ENCODE measurements at places on chromosomes 16 and 17.

DNA sequence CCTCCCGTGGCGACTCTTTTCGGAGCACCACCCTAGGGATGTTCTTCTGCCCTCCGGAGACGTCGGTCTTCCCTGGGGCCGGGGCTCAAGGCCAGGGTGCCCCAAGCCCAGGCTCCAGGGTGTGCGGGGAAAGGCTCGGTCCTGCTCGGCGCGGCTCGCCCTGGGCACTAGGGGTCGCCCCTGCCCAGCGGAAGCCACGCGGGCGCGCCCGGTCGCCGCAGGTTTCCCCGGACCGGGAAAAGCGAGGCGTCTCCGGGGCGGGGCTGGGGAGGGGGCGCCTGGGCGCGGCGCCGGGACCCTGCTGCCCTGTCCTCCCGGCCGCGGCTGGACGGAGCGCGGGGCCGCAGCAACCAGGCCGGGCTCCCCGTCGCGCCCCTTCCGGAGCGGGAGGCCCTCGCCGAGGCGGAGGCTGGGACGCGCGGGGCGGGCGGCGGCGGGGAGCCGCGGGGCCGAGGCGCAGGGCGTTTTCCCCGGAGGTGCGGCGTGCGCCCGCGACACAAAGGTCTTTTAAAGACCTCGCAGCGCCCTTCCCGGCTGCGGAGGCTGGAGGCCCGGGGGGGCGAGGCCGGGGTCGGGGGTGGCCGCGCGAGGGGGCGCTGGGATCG is 76.4 kb downstream of the MRC2 start:
- DNase-seq: peak; percentile 60

DNA sequence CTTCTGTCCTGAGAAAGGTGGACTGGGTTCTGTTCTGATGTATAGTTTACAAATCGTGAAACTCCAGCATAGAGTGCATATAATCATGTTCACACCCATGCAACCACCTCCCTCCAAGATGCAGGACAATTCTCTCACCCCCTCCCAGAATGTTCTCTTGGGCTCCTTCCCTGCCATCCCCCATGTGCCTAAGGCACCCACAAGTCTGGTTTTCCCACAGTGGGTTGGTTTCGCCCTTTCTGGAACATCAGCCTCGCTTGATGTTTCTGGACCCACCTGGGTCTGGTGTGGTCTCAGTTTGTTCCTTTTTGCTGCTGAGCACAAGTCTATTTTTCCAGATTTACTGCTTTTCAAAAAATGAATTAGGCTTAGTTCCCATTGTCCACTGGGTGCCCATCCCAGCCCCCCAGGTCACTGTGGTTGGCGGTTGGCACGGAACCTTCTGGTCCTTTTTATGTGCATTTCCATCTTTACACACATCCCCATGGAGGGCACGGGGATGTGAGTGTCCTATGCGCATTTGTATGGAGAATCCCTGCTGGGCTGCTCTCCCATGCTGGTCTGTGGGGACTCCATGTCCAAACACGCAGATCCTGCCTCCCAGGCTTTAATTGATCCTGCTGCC is 19.0 kb downstream of the MAP2K3 start:
- DNase-seq: no peak

DNA sequence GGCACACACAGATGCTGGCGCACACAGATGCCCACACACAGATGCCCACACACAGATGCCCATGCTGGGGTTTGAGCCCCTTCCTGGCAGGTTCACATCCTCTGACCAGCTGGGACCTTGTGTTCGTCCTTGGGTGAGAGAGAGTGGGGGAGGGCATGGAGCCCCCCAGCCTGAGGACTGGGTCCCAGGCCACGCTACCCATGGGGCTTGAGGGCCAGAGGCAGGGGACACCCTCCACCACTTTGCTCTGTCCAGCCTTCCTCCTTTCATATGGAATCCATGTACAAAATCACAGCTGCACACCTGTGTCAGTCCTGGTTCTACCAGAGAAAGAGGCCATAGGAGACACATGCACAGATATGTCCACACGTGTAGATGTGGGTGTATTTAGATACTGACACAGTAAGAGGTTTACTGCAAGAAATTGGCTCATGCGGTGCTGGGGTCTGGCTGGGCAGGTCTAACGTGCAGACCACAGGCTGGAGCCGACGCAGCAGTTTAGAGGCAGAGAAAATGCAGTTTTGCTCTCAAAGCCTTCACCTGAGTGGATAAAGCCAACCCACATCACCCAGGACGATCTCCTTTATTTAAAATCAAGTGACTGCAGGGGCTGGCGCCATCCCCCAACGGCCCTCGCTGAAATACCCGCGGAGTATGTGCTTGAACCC is 10.8 kb downstream of the SLC22A31 start:
- no peak for DNase-seq

DNA sequence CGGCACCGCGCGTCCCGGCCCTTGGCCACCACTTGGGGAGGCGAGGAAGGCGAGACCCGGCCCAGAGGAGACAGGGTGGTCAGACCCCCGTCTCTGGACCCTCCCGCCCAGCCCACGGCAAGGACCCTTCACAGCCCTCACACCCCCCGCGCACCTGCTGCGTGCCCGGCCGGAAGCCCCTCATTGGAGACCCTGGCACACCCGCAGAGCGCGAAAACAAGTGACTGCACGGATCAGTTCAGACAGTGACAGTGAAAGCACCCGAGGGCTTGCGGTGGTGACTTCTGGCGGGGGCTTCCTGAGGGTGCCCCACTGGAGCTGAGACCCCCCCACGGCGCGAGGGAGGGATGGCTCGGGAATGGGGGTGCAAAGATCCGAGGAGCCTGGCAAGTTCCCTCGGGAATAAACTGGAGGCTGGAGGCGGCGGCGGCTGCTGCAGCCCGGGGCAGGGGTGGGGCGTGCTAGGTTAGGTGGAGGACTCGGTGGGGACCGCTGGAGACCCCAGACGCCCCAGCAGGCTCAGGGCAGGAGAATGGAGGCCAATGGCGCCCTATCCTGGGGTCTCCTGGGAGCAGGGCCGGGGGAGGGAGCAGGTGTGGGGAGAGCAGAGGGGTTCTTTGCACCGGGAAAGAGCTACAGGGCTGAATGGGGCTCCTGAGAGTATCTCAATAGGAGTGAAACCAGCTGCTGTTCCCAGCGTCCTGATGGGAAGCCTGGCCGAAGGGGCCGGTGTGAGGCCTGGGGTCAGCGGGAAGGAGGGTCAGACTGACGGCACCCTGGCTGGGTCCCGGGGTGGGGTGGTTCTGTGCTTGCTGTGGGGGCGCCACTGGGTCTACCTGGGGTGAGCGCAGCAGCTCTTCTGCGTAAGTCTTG is 824 bp upstream of the FBXL16 start:
- no peak for DNase-seq

DNA sequence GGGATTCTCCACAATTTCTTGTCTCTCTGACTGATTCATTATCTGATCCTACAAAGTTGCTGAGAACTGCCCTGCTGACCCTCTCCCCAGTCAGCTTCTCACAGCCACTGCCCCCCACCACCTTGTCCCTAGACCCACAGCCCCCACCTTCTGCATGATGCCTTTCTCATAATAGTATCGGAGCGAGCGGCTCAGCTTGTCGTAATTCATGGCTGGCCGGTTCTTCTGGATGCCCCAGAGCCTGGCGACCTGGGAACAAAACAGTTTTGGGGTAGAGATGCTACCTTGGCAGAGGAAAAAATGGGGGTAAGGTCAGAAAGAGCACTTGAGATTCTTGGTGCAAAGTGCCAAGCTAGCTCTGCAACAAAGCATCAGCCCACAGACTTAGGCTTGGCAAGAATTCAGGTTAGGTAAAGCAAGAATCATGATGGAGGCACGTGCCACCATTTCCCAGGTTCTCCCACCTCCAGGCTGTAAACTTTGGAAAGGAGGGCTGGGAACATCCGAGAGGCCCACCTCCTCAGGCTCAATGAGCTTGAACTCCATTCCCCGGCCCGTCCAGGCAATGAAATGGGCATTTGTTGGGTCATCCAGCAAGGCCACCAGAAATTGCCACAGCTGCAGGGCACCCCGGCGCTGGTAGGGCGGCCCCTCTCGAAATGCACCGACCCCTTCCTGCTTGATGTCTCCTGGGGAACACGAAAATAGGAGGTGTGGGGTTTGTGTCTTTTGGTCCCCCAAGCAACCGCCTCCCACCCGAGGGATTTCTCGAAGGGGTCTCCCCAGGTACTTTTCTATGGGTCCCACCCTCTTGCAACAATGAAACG is 16.9 kb downstream of the ETV4 start:
- no peak for DNase-seq

DNA sequence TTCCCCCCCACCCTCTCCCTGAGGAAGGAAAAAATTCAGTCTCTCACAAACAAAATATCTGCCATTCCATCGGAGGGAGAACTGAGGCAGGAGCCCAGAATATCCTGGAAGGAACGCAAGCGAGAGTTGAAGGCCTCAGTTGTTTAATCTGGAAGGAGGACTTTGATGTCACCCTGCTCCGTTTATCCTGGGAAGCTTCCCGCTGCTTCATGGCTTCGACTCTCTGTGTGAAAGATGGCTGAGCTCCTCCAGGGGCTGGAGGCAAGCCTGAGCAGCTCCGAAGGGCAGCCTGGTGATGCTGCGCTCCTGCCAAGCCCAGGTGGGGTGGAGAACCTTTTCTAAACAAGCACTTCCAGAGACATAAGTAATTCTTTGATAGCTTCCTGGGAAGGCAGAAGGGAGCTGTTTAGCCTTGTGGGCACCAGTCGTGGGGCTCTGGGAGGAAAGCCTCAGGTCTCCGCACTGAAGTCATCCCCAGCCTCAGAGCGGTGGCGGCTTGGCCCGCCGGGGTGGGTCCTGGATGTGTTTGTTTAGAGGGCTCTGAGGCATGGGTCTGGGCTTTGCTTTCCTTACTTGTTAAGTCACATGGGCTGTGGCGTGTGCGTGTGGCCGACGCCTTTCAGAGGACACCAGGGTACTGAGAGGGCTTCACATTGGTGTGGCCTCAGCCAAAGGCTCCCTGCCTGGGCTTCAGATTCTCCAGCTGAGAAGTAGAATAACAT is 7.9 kb downstream of the NKD1 start:
- DNase-seq: no peak

Data from activated effector memory CD4-positive, alpha-beta T cell treated with Interleukin-2 at 50 U/mL for 16 hours (primary cell).